ENCODE measurements at places on chromosomes 6 and 20. TPM values are rescaled to one million over a fixed set of nuclear protein-coding genes. Genes with fewer than 3 reads are reported as not detected.

VWA7 gene
- total RNA-seq: 0.17 TPM

PACSIN1 gene
- total RNA-seq: 0.17 TPM

GJA10 gene
- not detected for total RNA-seq

ADGRG6 gene
- total RNA-seq: 57.8 TPM

GRCh38 chr6:165231581-165232561 is 77.5 kb downstream of the C6orf118 start:
- DNase-seq: no peak

DNA sequence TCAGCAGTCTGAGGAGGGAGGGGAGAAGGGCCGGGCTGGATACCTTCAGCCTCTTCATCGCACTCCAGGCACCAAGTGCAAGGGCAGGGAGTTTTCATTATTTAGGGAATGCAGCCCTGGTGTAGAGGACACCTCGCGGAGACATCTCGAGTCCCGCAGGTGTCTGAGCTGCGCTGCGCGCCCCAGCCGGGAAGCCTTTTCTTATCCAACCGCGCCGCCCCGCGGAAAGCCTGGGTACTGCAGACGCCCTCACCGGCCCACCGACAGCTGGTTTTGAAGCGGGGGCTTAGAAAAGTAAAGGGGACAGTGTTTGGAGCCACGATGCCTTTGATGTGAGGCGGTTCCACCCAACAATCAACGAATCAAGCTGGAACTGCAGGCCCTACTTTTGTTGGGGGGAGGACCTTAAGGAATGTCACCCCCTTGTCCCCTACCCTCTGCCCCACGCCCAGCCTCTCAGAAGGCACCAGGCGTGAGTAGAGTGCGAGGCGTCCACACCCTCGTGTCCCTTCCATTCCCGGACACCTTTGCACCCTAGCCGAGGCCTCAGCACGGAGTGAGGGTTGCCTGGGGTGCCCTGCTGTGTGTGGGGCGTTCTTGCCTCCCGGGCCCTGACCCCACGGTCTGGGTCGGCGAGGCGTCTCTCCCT is 8.6 kb downstream of the NKX2-2 start:
- peak; percentile 83 for DNase-seq

DNA sequence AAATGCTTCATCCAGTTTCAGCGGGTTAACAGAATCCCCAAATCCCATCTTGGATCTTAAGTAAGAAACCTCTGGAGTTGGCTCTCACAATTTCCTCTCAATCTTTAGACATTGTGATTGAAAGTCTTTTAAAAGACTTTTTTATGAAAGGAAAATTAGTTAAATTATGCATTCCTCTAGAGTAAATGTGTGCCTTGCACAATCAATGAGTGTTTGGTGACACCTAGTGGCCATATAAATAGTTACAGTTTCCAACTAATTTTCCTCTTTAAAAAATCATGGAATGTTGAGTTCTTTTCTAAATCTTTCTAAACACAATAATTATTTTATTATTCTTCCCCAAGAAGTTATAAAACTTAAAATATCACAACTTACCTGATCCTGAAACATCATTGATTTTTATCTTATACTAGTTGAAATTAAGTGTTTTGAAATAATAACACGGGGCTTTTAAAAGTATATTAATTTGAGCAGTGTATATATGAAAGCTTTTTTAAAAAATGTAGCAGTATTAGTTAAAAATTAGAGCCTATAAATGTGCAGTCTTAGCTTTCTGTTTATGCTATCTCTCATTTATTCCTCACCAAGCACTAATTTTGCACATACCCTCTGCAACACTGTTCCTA is 66.4 kb downstream of the PKHD1 start:
- DNase-seq: no peak

GRCh38 chr6:128336436-128337095 is 183.8 kb downstream of the PTPRK start:
- DNase-seq: no peak

- no peak for DNase-seq
These were observed 222.2 kb upstream of the STXBP5 start for GRCh38 chr6:146981981-146982380.

DNA sequence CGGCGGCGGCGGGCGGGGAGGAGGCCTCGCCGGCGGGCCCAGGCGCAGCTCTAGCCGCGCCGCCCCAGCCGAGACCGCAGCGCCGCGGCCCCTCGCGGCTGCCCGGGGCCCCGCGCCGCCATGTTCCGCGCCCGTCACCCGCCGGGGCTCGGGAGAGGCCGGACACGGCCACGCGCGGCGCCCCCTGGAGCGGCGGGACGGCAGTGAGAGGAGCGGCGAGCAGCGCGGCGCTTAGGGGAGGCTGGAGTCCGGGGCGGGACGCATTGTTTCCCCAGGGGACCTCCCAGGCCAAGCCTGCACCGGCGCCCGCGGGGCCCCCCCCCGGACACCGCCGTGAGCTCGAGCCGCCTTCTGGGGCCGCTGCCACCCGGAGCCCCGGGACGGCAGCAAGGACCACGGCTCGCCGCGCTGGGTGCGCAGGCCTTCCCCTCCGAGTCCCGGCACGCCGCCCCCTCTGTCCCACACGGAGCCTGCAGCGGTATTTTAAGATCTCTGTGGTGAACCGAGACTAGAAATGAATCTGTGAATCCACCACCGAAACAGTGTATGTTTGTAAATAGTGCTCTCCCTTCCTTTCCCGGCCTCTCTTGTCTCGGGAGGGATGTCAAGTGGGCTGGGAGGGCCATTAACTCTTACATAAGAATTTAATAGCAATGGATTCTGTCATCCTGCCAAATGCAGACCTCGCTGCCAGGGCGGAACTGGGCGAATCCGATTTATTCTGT is 424 bp upstream of the KIF13A start:
- peak; percentile 67 for DNase-seq

DNA sequence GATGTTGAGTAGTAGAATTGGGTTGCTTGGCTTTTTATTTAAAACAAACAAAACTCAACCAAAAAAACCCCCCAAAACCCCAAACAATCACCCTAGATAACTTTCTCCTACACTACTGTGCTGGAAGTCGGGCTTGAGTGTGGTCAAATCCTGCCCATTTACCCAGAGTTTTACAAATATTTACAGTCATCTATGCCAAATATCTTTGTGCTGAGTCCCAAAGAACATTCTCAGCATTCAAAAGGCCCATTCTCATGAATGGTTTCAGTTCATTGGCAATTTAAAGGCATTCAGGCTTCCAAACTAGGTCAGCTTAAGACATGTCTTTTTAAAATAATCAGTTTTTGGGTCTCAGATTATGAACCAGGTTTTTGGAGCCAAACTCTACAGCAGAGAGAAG is 1.8 kb downstream of the RNF144B start:
- no peak for DNase-seq

DNA sequence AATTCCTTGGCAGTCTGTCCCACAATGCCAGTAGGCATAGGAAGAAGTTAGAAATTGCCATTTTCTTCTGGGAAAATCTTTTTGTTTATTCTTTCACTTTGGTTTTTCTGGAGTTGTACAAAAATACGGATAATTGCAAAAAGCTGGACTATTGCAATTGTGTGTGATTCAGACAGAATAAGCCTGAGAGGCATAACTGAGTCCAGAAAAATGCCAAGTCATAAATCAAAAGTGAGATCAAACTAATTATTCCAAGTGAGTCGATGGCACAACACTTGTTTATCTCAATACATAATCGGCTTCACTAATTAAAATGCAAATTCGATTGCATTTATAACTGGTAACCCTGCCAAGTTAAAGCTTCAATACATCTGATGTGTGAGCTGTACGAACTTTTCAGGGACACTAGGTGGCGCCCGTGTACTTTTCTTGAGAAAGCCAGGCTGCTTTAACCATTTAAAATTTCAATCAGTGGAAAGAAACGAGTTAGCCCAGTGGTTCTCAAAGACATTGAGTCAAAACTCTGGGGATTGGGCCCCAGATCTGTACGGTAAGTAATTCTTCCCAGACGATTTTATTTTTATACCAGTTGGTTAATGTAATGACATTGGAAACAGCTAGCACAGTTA is 102.6 kb downstream of the LAMP5 start:
- DNase-seq: peak; percentile 51

DNA sequence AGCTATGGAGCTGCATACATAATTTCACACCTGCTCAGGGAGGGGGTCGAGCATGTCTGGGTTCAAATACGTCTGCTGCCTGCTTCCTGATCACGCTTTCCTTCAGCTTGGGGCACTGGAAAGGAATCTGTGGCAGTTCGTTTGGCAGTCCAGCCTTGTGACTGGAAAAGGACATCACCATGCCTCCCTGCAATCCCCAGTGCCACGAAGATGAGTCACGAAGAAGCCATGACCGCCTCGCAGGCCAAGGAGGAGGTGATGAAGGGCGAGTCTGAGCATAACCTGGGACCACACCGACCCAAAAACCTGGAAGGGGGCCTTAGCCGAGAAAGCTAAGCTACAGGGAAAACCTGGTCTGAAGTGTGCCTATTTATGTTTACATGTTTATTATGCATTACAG is 13.1 kb downstream of the JAG1 start:
- no peak for DNase-seq

GRCh38 chr6:75204217-75204958 is 1.5 kb downstream of the COL12A1 start:
- peak; percentile 43 for DNase-seq

Data from liver (tissue), 10 donors.